Tibial nerve (tissue), 4 donors: ENCODE measurements at places on chromosomes 2 and 18. TPM values are rescaled to one million over a fixed set of nuclear protein-coding genes. Genes with fewer than 3 reads are reported as not detected.

Gene TDRD15
- total RNA-seq: 0.30 TPM

Gene GALNT5
- total RNA-seq: 0.98 TPM

Gene NPPC
- total RNA-seq: not detected

DNA sequence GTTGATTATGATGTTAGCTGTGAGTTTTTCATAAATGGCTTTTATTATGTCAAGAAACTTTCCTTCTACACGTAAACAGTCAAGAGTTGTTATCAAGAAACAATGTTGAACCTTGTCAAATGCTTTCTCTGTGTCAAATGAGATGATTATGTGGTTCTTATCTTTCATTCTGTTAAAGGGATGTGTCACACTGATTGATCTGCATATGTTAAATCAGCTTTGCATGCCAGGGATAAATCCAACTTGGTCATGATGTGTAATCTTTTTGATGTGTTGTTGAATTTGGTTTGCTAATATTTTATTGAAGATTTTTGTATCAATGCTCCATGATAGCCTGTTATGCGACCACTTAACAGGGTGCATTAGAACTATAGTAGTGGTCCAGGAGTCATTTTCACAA is 107.3 kb downstream of the C1QL2 start:
- H3K4me3 ChIP-seq: no peak overlapping the region
- H3K27ac ChIP-seq: no peak overlapping the region
- H3K27me3 ChIP-seq: no peaks in the 10 kb centered on the region
- H3K36me3 ChIP-seq: no peaks in the 10 kb centered on the region
- H3K4me1 ChIP-seq: no peaks in the 10 kb centered on the region
- no peak for DNase-seq

- DNase-seq: no peak
- no peak overlapping the region for H3K4me3 ChIP-seq
- H3K27me3 ChIP-seq: no peaks in the 10 kb centered on the region
- no peaks in the 10 kb centered on the region for H3K36me3 ChIP-seq
These were observed 151.5 kb upstream of the COPS8 start for GRCh38 chr2:236934166-236934565.

- DNase-seq: no peak
- H3K4me1 ChIP-seq: no peaks in the 10 kb centered on the region
- no peak overlapping the region for H3K4me3 ChIP-seq
- H3K27ac ChIP-seq: no peak overlapping the region
- no peaks in the 10 kb centered on the region for H3K36me3 ChIP-seq
- H3K27me3 ChIP-seq: no peaks in the 10 kb centered on the region
These were observed 38.9 kb upstream of the LPIN2 start for GRCh38 chr18:3051718-3052410.

Gene RIT2
- total RNA-seq: not detected

- H3K36me3 ChIP-seq: peaks cover 14% of the 10 kb centered on the region
- no peaks in the 10 kb centered on the region for H3K4me1 ChIP-seq
- no peak for DNase-seq
- H3K4me3 ChIP-seq: no peak overlapping the region
- no peak overlapping the region for H3K27ac ChIP-seq
These were observed 49.0 kb upstream of the TWSG1 start for GRCh38 chr18:9285604-9286003.

DNA sequence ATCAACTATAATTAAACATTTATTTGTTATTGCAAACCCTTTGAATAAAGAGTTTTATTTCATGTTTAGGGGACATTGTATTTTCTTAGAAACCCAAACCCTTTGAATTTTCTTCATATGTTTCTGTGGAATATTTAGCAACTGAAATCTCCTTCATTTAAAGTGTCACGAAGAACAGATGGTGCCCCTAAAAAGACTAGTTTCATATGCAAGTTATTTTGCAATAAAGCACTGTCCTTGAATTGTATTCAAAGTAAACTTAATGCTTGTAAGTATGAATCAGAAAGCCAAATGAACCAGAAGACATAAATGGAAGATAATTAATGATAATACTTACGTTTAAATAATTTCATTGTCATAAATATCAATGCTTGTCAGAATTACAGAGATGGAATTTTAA is 151.9 kb upstream of the CWC22 start:
- no peak for DNase-seq
- H3K36me3 ChIP-seq: no peaks in the 10 kb centered on the region
- no peak overlapping the region for H3K27ac ChIP-seq
- no peak overlapping the region for H3K4me3 ChIP-seq

DNA sequence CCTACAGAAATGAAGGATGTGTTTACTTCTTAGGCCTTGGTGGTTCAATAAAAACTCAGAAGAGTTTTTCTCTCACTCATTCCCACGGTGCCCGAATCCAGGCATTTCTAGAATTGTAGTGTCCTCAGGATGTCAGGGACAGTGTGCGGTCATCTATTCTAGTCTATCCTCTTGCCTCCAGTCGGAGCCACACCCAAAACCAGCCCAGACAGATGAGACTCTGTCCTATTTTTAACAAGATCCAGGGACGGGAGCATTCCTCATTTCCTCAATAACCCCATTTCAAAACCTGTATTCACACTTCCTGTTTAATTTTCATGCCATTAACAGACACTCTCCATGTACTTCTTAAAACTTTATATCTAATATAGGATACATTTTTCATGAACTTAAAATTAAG is 11.6 kb upstream of the RBMS1 start:
- H3K4me1 ChIP-seq: no peaks in the 10 kb centered on the region
- DNase-seq: no peak
- no peaks in the 10 kb centered on the region for H3K36me3 ChIP-seq
- no peaks in the 10 kb centered on the region for H3K27me3 ChIP-seq
- no peak overlapping the region for H3K4me3 ChIP-seq
- H3K27ac ChIP-seq: no peak overlapping the region

GRCh38 chr2:37795938-37796337 is 124.5 kb upstream of the CDC42EP3 start:
- DNase-seq: no peak
- no peak overlapping the region for H3K27ac ChIP-seq
- H3K4me3 ChIP-seq: no peak overlapping the region
- H3K4me1 ChIP-seq: peaks cover 9% of the 10 kb centered on the region
- H3K36me3 ChIP-seq: no peaks in the 10 kb centered on the region

GRCh38 chr18:69944436-69944835 is 3.2 kb downstream of the CD226 start:
- no peak for DNase-seq
- no peak overlapping the region for H3K4me3 ChIP-seq
- no peaks in the 10 kb centered on the region for H3K4me1 ChIP-seq
- H3K27me3 ChIP-seq: no peaks in the 10 kb centered on the region
- no peaks in the 10 kb centered on the region for H3K36me3 ChIP-seq

GRCh38 chr18:25253136-25253535 is 98.8 kb downstream of the ZNF521 start:
- no peak overlapping the region for H3K4me3 ChIP-seq
- no peak for DNase-seq
- H3K36me3 ChIP-seq: no peaks in the 10 kb centered on the region
- no peaks in the 10 kb centered on the region for H3K4me1 ChIP-seq

- peaks cover 31% of the 10 kb centered on the region for H3K27me3 ChIP-seq
- DNase-seq: no peak
- H3K4me1 ChIP-seq: no peaks in the 10 kb centered on the region
These were observed 1.9 kb downstream of the CHRNG start for GRCh38 chr2:232541195-232541960.

DNA sequence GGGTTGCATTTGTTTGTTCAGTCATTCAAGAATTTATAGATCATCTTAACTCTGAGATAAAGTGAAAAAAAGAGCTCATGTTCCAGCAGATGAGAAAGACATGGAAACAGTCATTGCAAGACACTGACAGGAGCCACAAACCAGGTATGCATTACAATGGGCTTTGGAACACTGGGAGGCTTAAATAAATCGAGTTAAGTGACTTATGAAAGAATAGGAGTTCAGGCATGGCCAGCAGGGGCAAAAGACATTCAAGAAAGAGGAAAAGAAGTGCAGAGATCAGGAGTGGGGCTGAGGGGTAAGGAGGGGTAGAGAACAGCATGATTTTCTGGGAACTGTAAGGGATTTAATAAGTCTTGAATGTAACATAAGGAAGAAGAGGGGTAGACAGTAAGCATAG is 121.2 kb upstream of the EPC2 start:
- H3K4me3 ChIP-seq: no peak overlapping the region
- no peaks in the 10 kb centered on the region for H3K36me3 ChIP-seq
- H3K27me3 ChIP-seq: no peaks in the 10 kb centered on the region
- no peak overlapping the region for H3K27ac ChIP-seq
- no peak for DNase-seq
- H3K4me1 ChIP-seq: no peaks in the 10 kb centered on the region

DNA sequence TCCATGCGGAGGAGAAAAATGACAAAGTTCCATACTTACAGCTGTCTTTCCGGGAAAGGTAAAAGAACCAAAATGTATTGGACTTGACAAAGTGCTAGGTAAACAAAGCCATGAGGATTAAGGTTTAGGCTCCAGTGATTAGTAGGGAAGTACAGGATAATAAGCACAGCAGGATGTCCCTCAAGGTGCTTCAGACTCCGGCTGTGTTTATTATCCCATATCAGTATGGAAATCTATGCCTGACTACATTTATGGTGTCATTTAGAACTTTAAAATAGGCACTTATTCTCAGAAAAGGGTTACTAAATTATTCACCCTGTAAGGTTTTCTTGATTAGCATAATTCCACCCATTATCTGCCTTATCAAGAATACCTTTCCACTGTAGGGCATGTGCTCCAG is 136.3 kb upstream of the CCDC68 start:
- DNase-seq: no peak
- H3K27ac ChIP-seq: no peak overlapping the region
- H3K36me3 ChIP-seq: no peaks in the 10 kb centered on the region
- H3K4me3 ChIP-seq: no peak overlapping the region
- H3K27me3 ChIP-seq: no peaks in the 10 kb centered on the region
- no peaks in the 10 kb centered on the region for H3K4me1 ChIP-seq

DNA sequence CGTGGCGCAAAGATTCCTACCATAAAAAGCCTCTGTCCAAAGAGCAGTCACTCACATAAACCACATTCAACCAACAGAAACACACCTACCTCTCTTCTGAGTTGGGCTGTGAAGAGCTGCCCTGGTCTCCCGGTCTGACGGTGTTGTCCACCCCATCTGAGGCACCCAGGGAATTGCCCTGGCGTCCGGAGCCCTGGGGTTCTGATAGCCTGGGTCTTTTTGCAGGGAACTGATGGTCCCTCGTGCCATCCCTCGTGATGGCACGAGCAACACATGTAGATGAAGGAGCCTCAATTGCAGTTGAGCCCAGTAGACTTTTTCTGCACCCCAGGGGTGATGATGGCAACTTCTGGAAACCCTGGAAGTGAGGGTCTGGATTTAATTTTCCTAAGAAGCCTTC is 13.8 kb downstream of the HJURP start:
- H3K27me3 ChIP-seq: no peaks in the 10 kb centered on the region
- no peak for DNase-seq
- H3K4me3 ChIP-seq: no peak overlapping the region
- H3K27ac ChIP-seq: no peak overlapping the region
- H3K36me3 ChIP-seq: no peaks in the 10 kb centered on the region
- no peaks in the 10 kb centered on the region for H3K4me1 ChIP-seq

Gene NT5DC4
- total RNA-seq: not detected

- peaks cover 13% of the 10 kb centered on the region for H3K4me1 ChIP-seq
- no peak overlapping the region for H3K4me3 ChIP-seq
- no peak for DNase-seq
- peak overlapping the region; percentile 79 for H3K27ac ChIP-seq
- H3K27me3 ChIP-seq: no peaks in the 10 kb centered on the region
These were observed 27.3 kb upstream of the NTSR2 start for GRCh38 chr2:11697103-11697871.

Gene DPYSL5
- total RNA-seq: not detected

DNA sequence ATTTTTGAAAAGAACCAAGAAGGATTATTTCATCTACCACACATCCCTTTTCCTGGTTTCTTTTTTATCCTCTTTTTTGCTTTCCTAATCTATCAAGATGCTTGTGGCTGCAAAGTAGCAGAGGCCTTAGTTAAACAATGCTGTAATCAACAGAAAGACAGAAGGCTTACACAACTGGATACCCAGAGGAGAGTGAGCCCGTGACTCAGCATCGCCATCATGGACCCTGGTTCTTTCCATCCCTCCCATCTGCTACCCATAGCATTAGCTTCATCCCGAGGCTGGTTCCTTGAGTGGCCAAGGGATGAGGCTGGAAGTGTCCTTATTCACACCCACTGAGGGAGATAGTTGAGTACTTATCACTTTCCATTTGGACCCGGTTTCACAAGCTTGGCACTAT is 7.5 kb upstream of the HAAO start:
- no peaks in the 10 kb centered on the region for H3K36me3 ChIP-seq
- H3K27ac ChIP-seq: no peak overlapping the region
- H3K27me3 ChIP-seq: no peaks in the 10 kb centered on the region
- DNase-seq: no peak
- no peak overlapping the region for H3K4me3 ChIP-seq
- H3K4me1 ChIP-seq: no peaks in the 10 kb centered on the region

GRCh38 chr2:28274911-28275685 is 117.6 kb upstream of the FOSL2 start:
- H3K4me1 ChIP-seq: peaks cover 13% of the 10 kb centered on the region
- DNase-seq: peak; percentile 14
- H3K4me3 ChIP-seq: no peak overlapping the region

Gene KIF5C
- 10.8 TPM for total RNA-seq

DNA sequence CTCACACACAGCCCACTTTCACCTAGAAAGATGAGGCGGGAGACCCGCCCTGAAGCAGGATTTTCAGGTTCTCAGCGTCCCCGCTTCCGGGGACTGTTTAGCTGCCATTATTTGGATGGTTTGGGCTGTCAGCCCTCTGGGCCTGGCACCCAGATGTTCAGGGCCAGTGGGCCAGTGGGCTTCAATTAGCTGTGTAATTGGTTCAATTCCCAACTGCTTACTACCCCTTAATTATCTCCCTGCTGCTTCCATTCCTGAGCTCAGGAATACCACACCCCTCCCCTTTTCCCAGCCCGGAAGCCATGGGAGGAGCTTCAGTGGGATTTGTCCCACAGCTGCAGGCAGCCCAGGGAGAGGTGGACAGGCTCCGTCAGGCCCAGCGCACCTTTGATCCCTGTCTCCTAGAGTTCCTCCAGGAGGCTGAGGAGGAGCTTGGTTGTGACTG is 114.1 kb upstream of the MYCN start:
- H3K27me3 ChIP-seq: no peaks in the 10 kb centered on the region
- no peak overlapping the region for H3K27ac ChIP-seq
- H3K4me3 ChIP-seq: no peak overlapping the region
- no peaks in the 10 kb centered on the region for H3K4me1 ChIP-seq
- no peak for DNase-seq
- no peaks in the 10 kb centered on the region for H3K36me3 ChIP-seq

GRCh38 chr2:30371772-30372373 is 75.2 kb upstream of the LCLAT1 start:
- H3K4me1 ChIP-seq: no peaks in the 10 kb centered on the region
- no peak overlapping the region for H3K27ac ChIP-seq
- no peaks in the 10 kb centered on the region for H3K27me3 ChIP-seq
- no peak for DNase-seq
- no peak overlapping the region for H3K4me3 ChIP-seq

DNA sequence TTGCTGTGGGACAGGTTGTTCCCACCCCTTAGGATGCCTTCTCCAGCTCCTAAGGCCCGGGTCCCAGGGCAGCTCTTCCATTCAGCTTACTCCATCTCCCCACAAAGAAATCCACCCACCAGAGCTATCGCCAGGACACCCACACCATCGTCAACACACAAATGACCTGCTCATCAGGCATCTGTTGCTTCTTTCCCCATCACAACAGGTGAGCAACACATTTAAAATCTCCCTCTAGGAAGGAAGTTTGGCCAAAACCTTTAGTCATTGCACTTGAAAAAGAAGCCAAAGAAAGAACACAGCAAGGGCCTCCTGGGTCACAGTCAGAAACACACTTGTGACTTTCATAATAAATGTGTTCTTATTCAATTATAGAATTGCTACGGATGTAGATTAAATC is 289.0 kb downstream of the PIEZO2 start:
- no peak overlapping the region for H3K27ac ChIP-seq
- no peaks in the 10 kb centered on the region for H3K27me3 ChIP-seq
- no peak overlapping the region for H3K4me3 ChIP-seq
- H3K36me3 ChIP-seq: no peaks in the 10 kb centered on the region
- H3K4me1 ChIP-seq: no peaks in the 10 kb centered on the region

Gene PLEK
- 9.0 TPM for total RNA-seq
